Activated CD8-positive, alpha-beta T cell treated with anti-CD3 and anti-CD28 coated beads for 36 hours (primary cell): ENCODE measurements at places on chromosomes 2 and 18. TPM values are rescaled to one million over a fixed set of nuclear protein-coding genes. Genes with fewer than 3 reads are reported as not detected.
A peak's percentile ranks its signal among the peaks of the same experiment; 100 is the strongest.

DNA sequence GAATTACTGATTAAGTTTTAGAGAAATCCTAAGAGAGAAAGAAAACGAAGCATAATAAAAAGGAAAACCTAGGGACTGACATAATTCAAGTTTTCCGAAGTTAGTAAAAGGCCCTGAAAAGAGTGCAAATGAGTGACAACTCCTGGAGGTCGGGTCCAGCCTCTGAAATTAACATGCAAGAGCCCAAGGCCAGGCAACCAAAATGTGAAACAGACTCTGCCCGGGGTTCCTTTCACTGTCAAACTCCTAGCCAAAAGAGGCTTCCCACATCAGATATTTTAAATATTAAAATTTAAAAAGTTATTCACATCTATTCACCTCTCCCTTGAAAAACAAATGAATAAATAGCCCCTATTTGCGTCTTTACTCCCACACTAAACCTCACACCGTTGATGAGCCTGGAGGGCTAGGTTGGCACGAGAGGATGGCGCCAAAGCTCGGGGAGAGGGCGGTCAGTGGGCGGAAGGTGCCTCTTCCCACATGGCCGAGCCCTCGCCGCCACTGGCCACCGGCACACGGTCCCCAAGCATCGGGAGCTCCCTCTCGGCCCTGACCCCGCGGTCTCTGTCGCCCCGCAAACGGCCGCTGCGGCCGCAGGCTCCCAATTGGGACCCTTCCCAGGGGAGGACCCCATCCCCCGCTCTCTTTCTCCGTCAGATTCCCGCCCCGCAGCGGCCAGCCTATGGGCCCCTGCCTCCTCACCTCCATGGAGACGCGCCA is 630 bp downstream of the PPM1G start:
- DNase-seq: peak; percentile 49

GRCh38 chr2:208607694-208608093 is 201.1 kb downstream of the PTH2R start:
- no peak for DNase-seq

DNA sequence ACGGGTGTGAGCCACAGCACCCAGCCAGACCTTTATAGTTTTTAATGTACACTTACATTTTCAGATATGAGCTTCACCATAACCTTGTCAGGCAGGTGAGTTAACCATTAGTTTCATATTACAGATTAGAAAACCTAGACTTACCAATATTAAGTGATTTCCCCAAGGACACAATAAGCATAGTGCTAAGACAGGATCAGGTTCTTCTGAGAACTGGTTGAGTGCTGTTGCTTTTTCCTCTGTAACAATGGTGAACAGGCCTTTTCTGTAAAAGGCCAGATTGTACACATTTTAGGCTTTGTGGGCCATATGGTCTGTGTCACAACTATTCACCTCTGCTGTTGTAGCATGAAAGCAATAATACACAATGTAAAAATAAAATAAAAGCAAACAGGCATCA is 332.0 kb downstream of the PIK3C3 start:
- no peak for DNase-seq

BOLL gene
- not detected for total RNA-seq

DSEL gene
- total RNA-seq: 0.09 TPM
